ENCODE measurements at places on chromosomes 7 and 10.

- DNase-seq, result peak; percentile 87
These were observed 178.3 kb downstream of the CDCA7L start for GRCh38 chr7:21767300-21767900.

GRCh38 chr10:97428572-97428981 is 2.6 kb downstream of the PGAM1 start:
- DNase-seq, result no peak

DNA sequence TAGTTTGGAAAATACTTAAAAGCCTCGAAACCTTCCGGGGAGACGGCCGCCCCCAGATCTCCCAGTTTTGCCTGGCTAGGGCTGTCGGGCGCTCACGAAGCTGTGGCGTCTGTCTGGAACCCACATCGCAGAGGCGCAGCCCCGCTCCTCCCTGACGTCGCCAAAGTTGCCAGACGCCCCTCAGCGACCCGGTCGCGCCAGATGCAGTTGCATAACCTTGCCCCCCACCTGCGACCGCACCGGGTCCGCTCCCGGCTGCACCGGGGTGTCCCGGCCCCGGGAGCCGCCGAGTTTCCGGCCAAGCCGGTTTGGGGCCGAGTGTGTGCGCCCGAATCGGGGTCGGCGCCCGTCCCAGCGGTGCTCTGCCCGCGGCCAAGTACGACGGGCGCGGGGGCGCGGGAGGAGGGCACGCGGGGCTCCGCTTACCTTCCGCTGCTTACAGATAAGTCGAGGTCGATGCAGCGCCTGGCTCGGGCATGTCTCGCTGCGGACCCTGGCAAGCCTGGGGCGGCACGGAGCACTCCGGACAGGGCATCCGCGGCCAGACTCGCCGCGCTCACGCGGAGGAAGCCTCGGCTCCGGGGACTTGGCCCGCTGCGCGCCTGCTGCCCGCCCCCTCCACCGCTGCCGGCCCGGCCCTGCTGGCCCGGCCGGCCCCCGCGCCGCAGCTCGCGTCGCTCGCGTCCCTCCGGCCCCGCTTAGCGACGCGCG is 665 bp downstream of the INSYN2A start:
- no peak for DNase-seq

DNA sequence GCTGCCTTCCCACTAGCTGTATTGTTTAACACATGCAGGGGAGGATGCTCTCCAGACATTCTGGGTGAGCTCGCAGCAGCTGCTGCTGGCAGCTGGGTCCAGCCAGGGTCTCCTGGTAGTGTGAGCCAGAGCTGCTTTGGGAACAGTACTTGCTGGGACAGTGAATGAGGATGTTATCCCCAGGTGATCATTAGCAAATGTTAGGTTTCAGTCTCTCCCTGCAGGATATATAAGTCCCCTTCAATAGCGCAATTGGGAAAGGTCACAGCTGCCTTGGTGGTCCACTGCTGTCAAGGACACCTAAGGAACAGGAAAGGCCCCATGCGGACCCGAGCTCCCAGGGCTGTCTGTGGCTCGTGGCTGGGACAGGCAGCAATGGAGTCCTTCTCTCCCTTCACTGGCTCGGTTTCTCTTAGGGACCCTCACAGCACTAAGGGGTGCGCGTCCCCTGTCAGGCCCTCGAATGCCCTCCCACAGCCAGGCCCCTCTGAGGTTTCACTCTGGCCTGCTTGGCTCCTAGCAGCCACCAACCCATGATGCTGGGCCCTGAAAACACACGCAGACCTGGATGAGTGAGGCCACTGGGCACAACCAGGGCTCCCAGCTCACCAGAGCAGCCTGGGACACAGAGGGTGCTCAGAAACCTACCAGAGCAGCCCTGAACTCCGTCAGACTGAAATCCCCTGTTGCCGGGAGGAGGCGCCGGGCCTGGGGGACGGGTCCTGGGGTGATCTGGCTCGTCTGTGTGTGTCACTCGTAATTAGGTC is 173.0 kb upstream of the LANCL2 start:
- DNase-seq, result no peak

DNA sequence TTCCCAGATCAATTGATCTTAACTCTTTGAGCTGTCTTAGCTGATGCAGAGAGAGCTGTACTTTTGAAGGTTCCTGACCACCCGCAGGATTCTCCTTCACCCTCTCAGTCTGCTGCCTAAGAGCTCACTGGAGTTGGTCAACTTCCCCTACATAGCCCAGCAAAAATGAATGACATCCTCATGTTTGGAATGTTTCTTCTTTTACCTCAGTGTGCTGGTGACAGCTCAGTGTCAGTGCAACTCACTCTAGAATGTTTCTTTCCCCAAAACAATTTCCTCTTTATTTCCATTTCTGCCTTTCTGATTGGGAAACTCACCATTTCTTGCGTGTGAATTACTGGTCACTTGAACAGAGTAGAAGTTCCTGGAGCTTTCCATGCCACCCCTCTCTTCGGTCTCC is 48.7 kb downstream of the LSMEM1 start:
- no peak for DNase-seq

GRCh38 chr10:125976960-125977605 is 80.7 kb downstream of the FANK1 start:
- no peak for DNase-seq

- DNase-seq, result no peak
These were observed 1.3 kb downstream of the PFKFB3 start for GRCh38 chr10:6204063-6204340.

DNA sequence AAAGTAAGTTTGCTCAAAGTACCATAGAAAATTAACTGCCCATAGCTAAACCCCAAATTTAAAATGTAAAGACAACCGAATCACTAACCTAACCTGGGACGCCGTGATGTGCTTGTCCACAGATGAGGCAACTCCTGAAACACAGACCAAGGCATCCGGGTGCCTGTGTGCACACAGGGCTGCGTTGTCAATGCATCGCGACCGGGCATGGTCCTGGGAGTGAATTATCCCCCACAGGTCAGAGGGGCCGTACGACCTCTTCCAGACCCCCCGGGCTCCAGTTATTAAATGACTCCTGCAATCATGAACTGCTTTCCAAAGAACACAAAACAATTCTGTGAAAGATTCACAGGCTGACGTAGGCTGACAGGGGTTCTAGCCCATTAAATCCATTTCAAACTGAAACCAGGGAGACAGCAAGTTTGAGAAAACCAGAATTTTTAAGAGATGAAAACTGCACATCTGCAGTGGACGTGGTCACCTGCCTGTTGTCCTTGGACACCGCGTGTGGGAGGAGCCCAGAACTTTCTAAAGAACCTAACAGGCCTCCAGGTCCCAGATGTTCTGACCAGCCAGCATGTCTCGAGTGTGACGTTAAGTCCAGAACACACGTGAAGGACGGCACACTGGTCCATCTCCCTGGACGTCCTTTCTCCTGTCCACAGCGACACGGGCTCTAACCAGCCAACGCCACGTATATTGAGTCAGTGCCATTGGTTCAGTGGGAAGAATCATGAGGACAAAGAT is 297.8 kb downstream of the DNAJB6 start:
- no peak for DNase-seq

DNA sequence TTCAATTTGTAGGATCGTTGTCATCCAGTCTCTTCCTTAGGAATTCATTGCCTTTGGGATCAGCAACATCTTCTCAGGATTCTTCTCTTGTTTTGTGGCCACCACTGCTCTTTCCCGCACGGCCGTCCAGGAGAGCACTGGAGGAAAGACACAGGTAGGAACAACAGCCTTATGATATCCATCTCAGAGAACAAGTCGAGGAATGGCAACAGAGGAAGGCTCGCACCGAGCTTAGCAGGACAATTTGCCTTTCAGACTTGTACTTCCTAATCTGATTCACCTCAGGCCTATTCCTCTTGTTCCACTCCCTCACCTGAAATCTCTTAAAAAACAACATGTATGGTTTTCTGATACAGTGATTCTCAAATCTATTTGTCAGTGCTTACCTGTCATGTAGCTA is 29.5 kb downstream of the SLC26A4 start:
- DNase-seq, result no peak

DNA sequence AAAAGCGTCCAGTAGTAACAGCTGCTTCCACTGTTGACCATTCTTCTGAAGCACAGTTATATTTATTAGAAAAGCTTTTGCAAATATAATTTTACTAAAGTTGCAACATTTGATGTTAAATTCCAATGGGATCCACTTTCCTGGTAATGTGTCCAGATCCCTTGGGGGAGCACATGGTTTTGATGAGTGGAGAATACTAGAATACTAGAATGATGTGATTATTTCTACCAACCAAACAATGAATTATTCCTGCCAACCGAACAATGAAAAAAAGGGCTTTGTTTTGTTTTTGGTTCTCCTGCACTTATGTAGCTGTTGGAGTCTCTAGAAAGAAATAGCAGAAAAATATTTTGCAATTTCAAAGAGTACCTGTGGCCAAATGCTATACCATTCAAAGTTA is 59.1 kb downstream of the BPGM start:
- no peak for DNase-seq

GRCh38 chr7:28364082-28364481 is 48.2 kb upstream of the CREB5 start:
- DNase-seq, result no peak

DNA sequence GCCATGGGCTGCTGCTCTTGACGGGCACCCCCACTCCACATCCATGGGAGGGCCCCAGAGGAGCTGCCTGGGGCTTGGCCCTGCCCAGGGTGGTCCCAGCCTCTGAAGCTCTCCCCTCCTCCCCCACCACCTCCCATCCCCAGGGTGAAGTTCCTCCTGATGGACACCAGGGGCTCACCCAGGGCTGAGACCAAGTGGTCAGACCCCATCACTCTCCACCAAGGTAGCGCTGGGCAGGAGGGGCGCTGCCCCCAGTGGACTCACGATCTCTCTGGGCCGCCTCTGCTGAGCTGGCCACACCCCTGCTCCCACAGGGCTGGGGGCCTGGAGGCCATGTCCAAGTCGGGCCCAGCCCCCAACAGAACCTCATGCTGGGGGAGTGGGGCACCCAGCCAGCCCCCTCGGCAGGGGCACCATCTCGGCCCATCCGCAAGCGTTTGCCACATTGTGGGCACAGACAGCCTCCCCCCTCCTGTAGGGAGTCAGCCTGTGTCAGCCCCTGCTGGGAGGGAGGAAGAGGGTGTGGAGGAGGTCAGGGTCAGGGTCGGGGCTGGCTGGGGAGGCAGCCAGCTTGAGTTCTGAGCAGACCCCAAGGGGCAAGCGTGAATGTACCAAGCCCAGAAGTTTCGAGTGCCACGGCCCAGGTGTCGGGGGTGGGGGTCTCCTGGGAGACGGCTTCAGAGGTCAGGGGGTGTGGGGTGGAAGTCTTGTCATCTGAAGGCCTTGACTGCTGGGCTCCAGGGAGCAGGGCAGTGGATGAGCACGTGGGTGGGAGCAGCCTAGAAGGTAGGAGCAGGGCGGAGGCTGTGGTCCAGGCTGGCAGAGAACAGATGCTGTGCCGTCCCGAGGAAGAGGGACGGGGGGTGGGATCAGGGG is 2.8 kb downstream of the UPK3B start:
- DNase-seq, result no peak

DNA sequence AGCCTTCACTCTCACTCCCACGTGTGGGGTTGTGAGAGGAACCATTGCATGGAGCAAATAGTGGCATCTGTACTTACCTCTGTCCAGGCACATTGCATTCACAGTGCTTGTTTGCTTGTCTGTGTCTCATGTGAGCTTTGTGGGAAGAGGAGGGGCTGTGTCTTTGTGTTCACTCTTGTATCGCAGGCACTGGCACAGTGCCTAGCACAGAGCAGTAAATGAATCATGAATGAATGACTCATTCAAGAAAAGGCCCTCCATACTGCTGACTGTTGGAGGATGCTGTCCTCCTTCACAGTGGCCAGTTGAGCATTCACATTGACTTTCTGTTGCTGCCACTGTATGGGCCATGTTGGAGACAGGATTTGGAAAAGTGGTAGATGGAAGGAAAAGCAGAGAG is 125.3 kb downstream of the SORCS3 start:
- DNase-seq, result no peak

DNA sequence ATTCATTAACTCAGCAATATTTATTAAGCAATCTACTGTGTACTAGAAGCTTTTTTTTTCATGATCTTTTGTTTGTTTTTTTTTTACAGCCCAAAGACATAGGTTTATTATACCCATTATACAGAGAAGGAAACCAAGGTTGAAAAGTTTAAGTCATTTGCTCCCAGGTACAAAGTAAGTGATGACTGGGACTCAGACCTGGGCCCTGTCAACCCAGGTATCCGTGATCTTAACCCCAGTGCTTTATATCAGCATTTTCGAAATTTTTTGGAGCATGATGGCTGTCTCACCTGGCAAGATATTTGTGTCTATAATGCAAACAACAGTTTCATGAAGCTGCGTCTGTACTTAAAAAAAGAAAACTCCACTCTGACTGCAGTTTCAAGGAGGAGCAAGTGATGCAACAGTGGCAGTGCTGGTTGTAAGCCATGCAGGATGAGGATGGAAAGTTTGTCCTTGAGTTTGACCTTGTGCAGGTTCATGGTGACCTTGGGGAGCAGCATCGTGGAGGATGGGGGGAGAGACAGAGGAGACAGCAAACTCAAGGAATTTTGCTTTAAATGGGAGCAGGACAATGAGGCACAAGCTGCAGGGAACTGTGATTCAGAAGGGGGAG is 11.8 kb downstream of the SLC29A3 start:
- no peak for DNase-seq

DNA sequence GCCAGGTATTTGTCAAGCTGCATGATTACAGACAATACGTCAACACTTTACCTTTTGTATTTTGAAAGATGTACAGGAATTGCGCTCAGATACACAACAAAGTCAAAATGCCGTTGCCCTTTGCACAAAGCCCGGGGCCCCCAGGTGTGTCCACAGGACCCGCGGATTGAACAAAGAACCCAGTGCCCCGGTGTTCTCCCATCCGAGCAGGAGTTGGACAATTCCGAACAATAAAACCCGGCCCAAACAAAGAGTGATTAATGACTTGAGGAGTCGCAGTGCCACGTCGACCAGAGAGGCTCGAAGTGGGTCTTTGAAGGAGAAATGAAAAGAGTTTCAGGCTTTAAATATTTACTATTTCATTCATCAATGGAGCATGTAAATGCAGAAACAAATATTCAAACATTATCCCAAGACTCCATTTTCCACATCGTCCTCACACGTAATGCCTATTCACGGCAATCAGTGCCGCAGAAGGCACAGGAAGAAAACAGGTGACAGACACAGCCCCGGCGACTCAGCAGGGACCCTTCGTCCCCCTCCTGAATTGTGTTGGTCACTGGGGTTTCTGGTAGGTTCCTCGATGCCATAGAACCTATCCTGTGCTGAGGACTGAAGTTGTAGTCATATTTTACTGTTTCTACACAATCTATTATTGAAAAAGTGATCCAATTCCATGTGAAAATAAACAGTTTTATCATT is 70.9 kb upstream of the MGMT start:
- no peak for DNase-seq

GRCh38 chr10:32941357-32941756 is 16.7 kb downstream of the ITGB1 start:
- DNase-seq, result no peak

DNA sequence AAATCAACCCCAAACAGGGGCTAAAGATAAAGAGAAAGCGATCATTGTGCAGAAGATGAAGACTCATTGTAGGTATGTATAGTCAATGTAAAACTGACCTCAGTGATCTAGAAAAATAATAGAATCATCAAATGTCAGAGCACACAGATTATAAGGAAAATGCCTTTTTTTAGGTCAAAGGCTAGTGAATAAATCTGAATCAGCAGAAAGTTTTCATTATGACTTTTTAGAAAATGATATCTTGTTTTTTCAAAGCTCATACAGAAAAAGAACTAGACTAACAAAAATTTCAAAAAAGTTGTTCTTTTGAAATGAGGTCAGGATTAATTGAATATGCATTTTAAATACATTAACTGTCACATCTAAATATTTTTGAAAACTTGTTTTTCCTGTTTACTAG is 60.2 kb upstream of the STEAP4 start:
- no peak for DNase-seq
